ENCODE measurements at places on chromosomes 6 and 20.

- no peak for DNase-seq
Observed at GRCh38 chr20:51346686-51347485, 195.6 kb downstream of the NFATC2 start.

GRCh38 chr6:52533491-52533890 lies 43.4 kb downstream of the TRAM2 start:
- DNase-seq = no peak

DNA sequence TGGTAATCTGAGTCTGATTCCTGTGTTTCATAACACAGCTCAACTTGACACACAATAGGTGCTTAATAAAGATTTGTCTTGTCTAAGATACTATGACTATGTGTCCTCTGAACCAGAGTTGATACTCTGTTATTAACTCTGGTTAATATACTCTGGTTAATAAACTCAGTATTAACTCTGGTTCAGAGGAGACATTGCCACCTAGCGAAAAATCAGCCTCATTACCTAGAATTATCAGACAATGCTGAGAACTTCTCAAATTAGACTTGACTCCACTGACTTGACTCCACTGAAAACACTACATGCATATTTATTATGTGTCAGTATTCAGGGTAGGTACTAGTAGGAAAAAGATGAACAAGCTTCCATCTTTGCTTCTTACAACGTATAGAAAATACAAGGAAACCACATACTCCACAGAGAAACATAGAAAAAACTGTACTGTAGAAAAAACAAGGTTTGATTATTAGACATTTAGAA lies 73.9 kb downstream of the AHI1 start:
- DNase-seq = peak; percentile 67

- no peak for DNase-seq
Observed at GRCh38 chr20:7829776-7830175, 110.5 kb downstream of the HAO1 start.

DNA sequence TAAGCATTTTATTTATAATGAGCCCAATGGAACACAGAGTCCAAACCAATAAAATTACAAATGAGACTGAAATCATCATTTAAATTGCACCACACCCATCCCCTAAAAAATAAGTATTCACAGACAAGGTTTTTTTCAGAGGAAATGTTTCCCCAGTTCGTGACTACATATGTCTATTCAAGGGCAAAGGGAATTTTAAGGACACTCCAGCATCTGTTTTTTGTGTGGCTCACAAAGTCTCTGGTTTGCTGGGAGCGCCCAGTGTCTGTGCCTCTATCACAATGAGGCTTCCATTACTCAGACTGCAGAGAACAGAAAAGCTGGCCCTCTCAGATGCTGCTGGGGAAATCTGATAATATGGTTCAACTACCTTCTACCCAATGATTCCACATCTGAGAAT lies 16.0 kb downstream of the TBX18 start:
- no peak for DNase-seq

DNA sequence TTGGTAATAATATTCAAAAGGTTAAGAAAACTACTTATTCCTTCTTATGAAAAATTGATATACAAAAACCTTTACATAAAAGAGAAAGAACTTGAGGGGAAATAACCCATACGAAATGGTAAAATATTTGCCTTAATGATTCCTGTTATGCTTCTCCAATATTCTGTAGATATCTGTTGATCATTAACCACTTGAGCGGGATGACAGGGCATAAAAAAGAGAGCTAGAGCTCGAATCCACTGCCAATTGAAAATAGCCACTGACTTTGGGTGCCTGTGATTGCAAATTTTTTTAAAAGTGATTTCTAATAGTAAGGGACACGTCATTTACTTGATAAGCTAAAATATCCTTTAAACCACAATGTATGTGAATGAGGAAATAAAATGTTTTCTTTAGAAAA lies 188.1 kb downstream of the MOXD1 start:
- DNase-seq = no peak

DNA sequence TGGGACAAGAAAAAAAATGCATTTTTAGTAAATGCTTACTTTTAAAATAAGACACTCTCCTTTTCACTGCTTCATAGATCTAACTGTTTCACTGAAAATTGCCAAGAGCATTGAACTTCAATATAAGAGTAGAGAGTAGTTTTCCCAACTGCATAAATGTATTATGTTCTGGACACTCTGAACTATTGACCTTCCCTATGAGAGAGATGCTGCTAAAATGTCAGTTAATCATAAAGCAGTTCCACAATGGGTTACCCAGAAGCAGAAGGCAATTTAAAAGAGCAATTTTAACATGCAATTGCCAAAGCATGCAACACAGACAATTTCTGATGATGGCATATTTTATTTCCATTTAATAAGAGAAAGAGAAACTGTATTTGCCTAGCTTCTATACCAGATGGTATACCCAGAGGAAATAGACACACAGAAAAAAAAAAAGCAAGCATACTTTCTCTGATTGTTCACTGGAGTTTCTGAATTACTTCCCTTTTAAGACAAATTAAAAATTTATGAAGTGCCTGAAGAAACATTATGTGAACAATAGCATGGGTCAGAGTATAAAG lies 279.1 kb upstream of the THEMIS start:
- DNase-seq = no peak

DNA sequence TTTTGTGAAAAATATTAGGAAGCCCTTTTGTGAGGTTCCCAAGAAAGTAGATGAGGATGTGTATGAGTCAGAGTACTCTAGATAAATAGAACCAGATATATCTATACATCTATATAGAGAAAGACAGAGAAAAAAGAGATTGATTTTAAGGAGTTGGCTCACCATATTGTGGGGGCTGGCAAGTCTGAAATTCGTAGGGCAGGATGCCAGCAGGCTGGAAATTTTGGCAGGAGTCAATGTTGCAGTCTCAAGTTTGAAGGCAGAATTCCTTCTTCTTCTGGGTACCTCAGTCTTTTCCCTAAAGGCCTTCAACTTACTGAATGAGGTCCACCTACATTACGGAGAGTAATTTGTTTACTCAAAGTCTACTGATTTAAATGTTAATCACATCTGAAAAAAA lies 65.3 kb upstream of the SAMD3 start:
- no peak for DNase-seq

GRCh38 chr20:63698739-63699465 lies 2.5 kb downstream of the TNFRSF6B start:
- peak; percentile 88 for DNase-seq

- peak; percentile 45 for DNase-seq
Observed at GRCh38 chr6:125174626-125175025, 21.1 kb downstream of the TPD52L1 start.

- peak; percentile 75 for DNase-seq
Observed at GRCh38 chr20:8602389-8603116, 466.3 kb upstream of the PLCB4 start.

DNA sequence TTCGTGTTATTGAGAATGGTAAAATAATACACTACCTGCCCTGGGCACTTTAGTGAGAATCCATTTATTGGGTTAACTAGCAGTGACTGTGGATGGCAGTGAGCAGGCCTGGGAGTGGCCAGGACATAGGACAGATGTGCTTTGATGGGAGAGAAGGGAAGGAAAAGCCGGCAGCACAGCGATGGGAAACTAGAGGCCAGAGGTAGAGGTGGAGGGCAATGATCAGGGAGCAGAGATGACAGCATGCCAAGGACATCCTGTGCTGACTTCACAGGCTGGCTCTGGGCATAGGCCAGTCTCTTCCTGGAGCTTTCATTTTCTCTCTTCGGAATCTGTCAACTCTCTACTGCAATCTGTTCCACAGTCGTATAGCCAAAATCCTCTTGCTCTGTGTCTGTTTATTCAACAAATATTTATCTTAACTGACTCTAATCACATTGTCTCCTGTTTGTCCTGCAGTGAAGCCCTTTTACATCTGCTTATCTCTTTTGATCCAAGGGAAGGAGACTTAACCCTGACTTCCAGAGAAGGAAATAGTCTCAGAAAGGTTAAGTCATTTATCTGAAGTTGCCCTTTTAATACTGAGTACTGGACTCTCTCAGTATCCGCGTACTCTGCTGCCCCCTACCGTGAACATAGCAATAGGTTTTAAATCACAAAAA lies 18.4 kb upstream of the MMP24 start:
- peak; percentile 78 for DNase-seq

DNA sequence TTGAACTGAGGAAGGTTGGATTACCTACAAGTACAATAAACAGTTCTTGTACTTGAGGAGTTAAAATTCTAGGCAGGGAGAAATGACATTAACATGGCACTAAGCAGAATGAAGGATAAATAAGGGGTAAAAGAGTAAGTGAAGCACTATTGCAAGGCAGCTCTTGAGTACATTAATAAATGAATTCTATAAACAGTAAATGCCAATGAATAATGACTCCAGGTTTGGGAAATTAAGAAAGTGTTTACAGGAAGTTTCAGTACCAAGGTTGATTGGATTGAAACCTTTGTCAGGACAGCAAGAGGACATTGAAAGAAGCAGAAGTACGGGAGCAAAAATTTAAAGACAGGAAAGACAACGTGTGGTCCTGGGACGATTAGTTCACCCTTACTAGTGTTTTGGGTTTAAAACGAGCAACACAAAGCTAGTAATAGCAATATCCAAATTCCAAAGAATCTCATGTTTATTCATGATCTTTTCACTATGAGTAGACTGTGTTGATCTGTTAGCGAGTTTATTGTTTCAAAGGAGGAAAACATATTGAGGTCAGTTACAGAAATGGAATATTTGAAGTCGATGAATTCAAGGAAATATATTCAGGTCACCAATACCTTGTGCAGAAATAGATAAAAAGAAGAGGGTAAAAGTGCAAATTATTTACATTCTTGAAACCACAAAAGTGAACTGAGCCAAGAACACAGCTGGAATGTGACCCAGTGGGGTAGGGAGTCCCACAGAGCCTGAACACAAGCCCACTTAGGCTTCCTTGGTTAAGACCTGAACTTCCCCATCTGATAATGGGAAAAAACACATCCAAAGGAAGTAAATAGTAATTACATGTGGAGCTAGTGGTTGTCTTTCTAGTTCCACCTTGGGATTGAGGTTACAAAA lies 80.8 kb downstream of the MKKS start:
- DNase-seq = peak; percentile 70

DNA sequence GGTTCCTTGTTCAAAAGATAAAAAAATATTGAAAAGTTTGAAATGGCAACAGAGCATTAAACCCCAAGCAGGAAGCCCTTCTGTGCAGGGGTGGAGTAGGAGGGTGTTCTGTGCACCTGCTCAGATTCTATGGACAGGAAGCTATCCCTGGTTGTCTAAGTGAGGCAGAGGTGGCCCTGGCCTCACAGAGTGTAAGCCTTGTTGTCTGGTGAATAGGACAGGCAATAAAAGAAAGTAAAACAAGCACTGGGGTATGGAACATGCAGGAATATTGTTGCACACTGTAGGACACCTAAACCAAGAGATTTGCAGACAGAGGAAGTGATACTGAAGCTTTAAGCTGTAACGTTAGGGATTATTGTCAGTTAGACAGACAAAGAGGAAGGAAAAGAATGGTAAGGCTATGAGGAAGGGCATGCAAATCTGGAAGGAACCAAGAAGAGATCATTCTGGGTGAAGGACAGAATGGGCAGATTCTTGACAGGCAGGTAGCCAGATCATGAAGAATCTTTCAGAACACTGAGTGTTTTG lies 66.8 kb downstream of the TBC1D7 start:
- no peak for DNase-seq

- DNase-seq = no peak
Observed at GRCh38 chr6:23173234-23173633, 603.9 kb downstream of the HDGFL1 start.

DNA sequence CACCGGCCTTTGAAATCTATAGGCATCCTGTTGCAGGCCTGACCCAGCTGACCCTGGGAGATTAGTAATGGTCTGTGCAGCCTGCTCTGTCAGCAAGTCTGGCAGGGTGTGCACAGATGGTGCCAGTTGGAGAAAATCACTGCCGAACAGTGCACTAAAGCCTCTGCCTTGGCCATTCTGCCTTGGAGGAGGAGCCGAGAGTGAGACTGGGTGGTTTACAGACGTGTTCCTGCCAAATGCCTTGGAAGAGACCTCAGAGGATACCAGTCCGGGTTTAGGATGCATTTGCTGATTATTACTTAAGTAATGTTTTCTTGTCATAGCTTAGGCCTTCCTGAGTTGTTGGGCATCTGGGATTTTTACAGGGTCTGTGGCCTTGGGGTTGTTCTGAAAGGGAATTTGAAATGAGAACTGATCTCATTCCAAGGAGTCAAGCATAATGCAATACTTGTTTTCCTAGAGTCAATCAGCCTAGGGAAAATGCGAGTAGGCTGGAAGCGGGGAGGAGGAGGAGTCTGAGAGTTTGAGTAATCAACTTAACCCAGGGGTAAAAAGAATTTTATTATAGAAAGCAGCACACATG lies 292.1 kb downstream of the SOX4 start:
- DNase-seq = peak; percentile 98

DNA sequence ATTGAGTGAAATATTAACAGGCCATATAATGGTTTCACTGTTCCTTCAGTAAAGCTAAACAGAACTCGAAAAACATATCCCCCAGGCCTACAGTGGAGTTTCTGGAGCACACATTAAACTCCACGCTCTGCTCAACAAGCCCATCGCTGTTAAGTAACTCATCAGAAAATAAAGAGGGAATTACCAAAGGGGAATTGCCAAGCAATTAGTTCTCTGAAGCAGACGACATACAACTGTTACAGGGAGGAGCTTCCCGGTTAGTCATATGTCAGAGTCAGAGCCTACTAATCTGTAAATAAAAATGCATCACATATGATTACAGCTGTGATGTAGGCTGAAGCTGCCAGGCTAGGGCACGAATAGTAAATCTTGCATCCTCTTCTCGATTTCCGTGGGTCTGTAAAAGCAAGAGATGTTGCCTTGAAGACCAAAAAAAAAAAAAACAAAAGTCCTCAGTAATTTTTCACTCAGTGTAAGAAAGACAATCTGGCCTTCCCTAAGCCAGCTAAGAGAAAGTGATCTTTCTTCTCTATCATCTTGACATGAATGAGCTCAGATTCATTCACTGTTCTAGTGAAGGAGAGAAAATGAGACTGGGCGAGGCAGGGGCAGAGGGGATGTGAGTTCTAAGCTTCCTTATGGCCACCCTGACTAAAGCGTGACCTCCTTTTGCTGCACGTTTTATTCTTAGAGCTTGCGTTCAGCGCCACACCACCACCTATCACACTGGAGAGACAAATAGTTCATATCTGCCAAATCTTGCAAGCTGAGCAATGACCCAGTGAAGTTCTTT lies 13.8 kb downstream of the ATXN1 start:
- peak; percentile 96 for DNase-seq

GRCh38 chr6:155455766-155456165 lies at the start of gene NOX3:
Gene NOX3 (minus strand): TSS chr6:155455839. CDS start chr6:155455800, 39 bp downstream.
- DNase-seq = peak; percentile 34

DNA sequence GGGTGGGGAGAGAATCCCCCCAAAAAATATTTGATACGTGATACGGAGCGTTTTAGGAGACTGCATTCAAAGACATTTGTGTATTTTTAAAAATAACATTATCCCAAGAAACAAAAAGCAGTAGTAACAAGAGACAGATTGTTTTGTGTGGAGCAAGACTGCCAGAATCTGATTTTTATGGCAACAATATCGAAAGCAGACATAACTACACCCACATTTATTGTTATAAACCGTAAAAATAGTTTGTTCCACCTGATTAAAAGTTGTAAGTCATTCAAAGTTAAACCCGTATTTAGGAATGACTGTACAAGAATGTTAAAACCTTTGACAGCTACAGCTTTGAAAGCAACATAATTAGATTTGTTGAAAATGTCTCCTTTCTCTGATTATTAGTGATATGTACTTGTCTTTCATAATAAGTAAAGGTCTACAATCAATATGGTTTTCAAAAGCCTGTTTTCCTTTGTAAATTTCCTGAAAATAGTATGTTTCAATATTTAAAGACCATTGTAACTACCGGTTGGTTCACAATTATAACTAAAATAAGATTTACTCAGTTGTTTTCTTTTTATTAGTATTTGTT lies 2.7 kb downstream of the EYA4 start:
- no peak for DNase-seq

- DNase-seq = no peak
Observed at GRCh38 chr6:40320441-40320840, 266.7 kb downstream of the LRFN2 start.
